HT-29 (cell line): ENCODE measurements at places on chromosomes 12 and 14. TPM values are rescaled to one million over a fixed set of nuclear protein-coding genes. Genes with fewer than 3 reads are reported as not detected.

Gene LAG3
- total RNA-seq: 0.05 and 0.56 TPM in 2 replicates

Gene TMEM117
- total RNA-seq: 0.91 and 7.8 TPM in 2 replicates

- DNase-seq: no peak
Observed at GRCh38 chr14:69685716-69686115, 74.3 kb downstream of the SUSD6 start.

Gene GPR132
- total RNA-seq: not detected in 2 replicates

Gene ALDH1L2
- not detected in 2 replicates for total RNA-seq

DNA sequence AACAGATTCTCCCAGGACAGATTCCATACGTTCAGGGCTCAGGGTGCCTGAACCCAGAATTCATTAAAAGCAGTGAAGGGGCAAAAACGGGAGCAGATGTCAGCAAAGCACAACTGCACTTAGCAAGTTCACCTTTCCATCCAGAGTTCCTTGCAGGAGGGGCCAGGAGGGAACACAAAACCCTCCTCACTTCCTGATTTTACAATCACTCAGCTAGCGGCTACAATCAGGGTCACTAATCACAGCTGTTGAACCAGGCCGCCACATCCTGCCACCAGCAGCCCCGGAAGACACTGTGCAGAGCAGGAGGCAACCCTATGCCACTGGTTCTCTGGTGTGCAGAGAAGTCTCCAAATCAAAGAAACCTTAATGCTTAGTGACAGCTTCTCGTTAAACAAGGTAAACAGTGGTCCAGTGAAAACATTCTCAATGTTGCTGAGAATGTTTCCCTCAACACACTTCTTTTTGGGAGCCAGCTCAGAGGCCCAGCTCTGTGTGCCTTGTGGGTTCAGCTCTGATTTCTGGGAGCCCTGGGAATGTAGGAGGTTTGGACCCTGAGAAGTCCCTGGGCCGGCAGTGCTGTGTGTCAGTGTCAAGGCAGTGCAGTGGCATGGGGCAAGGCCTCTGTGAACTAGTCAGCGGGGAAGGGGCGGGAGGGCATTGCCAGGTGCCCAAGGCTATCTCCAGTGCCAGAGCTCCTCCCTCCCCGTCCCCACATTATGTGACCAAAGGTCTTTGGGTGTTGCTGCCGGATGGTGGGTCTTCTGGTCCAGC, 54.5 kb downstream of the VCPKMT start:
- DNase-seq: peak; percentile 55

DNA sequence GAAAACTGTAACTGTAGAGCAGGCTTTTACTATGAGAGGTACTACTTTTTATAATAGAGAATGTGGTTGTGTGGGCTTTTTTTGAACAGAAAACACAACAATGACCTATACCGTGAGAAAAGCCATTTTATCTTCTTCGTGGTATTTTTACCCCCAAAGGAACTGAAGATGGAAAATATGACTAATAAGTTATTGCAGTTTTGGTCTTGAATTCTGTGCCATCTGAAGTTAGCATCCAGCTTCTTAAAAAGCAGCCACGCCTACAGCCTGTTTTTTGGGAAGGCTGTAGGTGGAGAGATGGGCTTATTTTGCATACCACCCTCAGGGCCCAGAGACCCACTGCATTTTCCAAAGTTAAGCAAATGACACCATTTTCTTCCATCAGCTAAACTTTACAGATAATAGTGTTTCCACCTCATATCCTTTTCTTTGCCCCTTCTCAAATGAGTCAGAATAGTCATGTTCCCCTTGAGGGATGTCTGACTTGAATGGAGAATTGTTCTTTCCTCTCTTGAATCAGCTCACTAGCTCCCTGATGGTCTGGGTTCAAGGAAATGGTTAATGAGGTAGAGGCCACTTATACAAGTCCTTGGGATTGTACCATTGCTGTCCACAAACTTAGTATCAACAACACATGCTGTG, 53.0 kb downstream of the TBC1D30 start:
- no peak for DNase-seq

Gene TRHDE
- not detected in 2 replicates for total RNA-seq

DNA sequence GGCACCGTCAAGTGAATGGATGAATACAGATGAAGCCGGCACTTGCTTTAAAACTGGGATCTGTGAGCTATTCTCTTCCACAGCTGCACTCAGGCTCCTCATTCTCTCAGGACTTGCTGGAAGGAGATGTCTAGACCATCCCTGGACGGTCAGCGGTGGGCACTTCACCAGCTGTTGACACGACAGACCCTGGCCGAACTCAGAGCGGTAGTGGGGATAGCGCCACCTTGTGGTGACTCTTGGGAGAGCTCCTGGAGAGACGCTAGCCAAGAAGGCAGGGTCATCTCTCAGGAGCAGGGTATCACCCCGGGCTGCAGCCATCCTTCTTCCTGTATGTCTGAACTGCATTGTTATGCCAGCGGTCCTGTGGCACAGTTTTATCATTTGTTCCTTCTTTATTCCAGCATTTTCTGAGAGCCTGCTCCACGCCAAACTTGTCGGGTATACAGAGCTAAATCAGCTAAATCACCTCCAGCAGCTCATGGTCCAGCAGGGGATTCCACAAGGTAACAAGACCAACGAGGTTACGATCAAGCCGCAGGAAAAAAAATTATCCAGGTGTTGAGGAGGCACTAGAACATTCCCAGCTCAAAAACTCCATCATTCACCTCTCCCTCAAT, 10.0 kb downstream of the WNT1 start:
- peak; percentile 72 for DNase-seq

DNA sequence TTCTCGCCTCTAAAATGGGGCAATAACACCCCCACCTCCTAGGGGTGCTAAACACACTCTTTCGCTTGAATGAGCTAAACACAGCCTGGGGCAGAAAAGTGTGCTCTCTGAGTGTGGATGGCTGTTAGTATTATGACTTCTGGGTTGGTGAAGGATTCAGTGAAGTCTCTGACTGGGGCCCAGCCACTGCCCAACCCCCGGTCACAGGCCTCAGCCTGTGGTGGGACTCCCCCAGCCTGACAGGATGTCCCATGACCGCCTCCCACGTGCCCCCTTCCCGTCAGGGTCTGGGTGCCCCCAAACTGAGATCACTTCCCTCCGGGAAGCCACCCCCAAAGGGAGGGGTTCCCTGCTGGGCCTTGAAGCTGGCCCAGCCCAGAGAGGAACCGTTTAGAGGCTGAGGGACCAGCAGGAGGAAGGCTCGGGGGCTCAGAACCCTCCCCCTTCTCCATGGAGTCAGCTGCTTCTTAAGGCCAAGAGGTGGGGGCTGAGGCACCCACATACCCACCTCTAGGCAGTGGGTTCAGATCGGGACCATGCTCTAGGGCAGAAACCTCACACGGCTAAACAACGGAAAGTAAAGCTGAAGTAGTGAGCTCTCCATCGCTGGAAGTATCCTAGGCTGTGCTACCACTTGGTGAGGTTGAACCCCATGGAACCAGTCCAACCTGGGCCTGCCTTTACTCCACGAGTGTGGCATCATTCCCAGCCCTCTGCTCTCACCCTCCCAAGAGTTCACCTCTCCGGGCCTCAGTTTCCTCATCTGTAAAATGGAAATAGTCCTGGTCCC, 13.8 kb downstream of the DTX1 start:
- no peak for DNase-seq

Gene ADAM21
- not detected in 2 replicates for total RNA-seq

GRCh38 chr12:103824845-103825244, 16.2 kb downstream of the NT5DC3 start:
- DNase-seq: no peak

GRCh38 chr14:98834119-98834518, 437.9 kb downstream of the BCL11B start:
- no peak for DNase-seq

GRCh38 chr12:52515927-52516831, 4.0 kb downstream of the KRT5 start:
- no peak for DNase-seq

DNA sequence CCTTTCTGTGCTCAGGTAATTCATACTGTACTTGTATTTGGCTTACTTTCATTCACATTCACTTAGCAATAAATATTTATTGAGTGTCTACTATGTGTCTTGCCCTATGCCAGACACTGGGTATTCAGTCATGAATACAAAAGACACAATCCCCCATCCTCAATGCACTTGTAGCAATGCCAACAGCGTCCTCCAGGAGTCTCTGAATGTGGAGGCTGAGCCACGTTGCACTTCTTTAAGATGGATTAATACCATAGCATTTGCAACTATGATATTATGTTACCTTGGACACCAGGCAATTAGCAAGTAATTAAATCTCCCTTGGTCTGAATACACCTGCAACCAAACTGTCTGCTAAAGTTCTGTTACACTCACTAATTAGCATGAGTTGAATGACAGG, 58.8 kb downstream of the OTX2 start:
- DNase-seq: no peak

Gene GDF3
- not detected in 2 replicates for total RNA-seq

Gene SLC35F4
- not detected in 2 replicates for total RNA-seq

DNA sequence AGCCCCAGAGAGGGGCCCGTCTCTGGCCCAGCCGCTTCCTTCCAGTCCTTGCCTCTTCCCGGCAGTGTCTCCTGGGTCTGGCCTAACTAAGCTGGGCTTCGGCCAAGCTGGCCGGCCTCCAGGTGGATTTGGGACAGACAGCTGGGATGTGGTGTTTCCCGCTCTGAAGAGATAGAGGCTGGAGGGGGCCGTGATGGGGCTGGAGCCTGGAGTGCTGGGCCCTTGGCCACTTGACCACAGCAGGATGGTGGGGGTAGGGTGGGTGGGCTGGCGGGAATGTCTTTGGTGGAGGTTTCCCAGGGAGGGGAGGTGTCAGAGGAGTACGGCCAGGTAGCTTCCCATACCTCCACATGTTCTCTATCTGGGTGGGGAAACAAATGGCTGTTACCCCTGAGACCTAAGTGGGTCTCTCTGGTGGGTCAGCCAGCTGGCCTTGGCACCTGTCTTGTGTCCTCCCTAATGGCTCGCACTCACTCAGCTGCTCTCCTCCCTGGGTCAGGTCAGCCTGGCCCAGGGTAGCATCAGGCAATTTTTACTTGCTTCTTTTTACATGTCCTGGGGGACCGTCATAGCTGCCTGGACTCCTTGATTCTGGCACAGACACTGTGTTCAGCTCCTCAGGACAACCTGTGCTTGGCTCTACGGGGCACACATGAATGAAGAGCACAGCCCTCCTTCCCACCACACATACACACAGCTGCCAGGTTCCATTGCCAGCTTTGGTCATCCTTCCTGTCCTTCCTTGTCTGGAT, 19.8 kb upstream of the PGF start:
- DNase-seq: no peak

Gene OR4E2
- not detected in 2 replicates for total RNA-seq

Gene CCDC38
- not detected in 2 replicates for total RNA-seq

Gene CLEC6A
- total RNA-seq: not detected in 2 replicates

DNA sequence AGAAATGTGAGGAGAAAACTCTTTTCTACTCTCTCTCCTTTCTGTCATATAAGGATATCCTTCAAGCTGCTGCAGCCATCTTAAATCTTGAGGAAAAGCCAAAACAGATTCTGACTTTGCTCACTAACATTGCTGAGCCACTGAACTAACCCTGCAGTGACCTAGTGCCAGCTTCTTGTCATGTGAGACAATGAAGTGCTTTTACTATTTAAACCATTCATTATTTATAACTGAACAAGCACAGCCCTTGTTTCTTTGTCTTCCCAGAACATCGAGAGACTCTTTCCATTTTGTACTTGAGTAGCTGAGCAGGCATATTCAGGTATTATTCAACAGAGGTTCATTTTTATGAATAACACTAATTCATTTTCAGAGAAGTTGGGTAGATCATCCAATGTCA, 455.0 kb upstream of the TMPO start:
- DNase-seq: no peak

GRCh38 chr12:29743801-29744200, 39.9 kb downstream of the TMTC1 start:
- DNase-seq: no peak

DNA sequence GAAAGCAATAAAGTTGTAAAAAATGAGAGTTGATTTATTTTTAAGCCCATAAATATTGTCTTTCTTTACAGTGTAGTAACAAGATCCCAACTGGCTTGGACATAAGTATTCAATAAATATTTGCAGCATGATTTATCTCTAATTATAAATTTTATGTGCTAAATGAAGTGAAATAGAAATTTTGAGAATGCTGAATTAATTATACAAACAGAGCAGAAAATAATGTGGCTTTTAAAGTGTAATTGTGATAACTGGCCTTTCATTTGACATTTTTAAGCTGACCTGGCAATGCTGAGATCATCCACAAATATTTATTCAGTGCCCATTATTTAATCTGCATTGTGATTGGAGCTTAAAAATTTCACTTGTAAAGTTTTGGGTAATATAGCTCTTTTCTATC, 201.6 kb upstream of the NAV3 start:
- DNase-seq: no peak

Gene GYS2
- not detected in 2 replicates for total RNA-seq

DNA sequence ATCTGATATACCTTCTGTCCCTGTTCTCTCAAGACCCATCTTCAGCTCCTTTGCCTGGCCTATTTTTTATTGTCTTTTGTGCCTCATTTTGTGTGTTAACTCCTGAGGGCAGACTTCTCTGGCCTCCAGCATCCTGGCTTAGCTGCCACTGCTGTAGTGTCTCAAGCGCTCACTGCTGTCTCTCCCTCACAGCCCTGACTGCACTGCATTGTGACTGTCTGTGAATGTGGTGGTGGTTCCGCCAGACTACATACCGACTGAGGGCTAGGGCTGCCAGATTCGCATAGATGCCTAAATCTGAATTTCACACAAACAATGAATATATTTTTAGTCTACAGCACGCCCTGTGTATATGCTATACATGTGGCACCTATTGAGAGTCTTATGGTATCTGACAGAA, 1088.9 kb upstream of the TMEM132C start:
- no peak for DNase-seq

DNA sequence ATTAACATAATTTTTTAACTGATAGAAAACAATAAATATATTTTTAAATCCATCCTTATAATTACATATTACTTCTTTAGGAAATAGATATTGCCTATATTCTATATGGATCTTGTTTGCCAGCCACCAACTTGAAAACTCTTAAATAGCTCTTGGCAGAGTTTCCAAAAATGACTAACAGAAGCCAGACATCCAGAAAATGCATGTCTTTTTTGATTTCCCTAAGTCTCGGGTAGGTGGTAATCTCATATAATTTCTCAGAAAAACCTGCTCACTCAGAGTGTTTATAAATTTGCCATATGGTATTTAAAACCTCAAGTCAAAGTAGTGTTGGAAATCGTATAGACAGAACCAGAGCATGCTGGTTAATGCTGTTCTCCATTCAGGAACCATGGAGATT, 360.4 kb upstream of the FOXG1 start:
- DNase-seq: no peak

GRCh38 chr14:86639146-86639545, 1109.2 kb downstream of the FLRT2 start:
- no peak for DNase-seq

- DNase-seq: no peak
Observed at GRCh38 chr14:36477266-36477665, 42.8 kb downstream of the NKX2-1 start.

Gene METAP2
- 38.8 and 45.6 TPM in 2 replicates for total RNA-seq

Gene CISTR
- total RNA-seq: not detected in 2 replicates

DNA sequence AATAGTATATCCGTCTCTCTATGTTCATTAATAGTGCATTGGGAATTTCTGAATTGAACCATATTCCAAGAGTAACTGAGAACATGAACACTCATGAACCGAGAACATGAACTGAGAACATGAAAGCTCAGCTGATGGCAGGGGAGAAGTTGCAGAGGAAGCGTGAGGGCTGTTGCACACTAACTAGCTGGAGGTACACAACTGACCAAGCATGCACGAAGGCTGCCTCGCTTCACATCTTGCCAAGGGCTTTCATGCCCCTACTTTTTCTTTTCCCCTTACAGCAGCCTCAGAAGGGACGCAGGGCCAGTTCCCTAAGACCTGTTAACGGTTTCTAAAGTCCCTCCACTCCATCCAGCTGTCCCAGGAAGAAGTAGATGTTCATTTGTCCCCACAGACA, 4.3 kb downstream of the RNASE1 start:
- DNase-seq: no peak

Gene TMTC1
- total RNA-seq: 0.23 and 0.38 TPM in 2 replicates
